Activated CD8-positive, alpha-beta T cell treated with anti-CD3 and anti-CD28 coated beads, Interleukin-2, amount 10 ng/mL, durations not matched to agents 7 days and 5 days (primary cell): ENCODE measurements at places on chromosomes 16 and 17. TPM values are rescaled to one million over a fixed set of nuclear protein-coding genes. Genes with fewer than 3 reads are reported as not detected.

DNA sequence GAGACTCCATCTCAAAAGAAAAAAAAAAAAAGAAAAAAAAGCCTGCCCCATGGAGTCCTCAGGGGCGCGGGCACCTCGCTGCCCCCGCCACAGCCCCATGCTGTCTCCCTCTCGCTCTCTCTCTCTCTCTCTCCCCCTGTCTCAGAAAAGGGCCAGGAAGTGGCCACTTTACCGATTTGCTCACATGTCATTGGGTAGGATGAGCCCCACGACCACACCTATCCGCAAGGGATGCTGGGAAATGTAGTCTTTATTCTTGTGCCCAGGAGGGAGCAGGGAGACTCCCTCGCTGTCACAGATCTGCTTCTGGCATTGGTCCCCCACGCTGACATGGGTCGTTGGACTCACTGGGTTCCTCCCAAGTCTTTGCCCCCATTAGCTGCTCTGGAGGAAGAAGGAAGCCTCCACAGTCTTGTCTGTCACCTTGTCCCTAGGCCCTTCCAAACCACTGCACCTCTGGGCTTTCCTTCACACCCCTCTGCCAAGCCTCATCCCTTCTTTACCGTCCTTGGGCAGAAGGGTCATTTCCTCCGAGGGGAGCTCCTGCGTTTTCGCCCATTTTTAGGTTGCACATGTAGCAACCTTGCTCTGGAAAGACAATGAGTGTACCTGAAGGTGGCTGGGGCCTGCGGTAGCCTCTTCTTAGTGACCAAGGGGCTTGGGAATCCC, 6.9 kb upstream of the GJD3 start:
- no peaks in the 10 kb centered on the region for H3K36me3 ChIP-seq
- DNase-seq = peak; percentile 63
- no peaks in the 10 kb centered on the region for H3K27me3 ChIP-seq
- H3K27ac ChIP-seq = peak overlapping the region; percentile 6
- no peak overlapping the region for H3K4me3 ChIP-seq
- H3K4me1 ChIP-seq = peaks cover 25% of the 10 kb centered on the region

- DNase-seq = no peak
- no peaks in the 10 kb centered on the region for H3K27me3 ChIP-seq
- peaks cover 2% of the 10 kb centered on the region for H3K4me1 ChIP-seq
- H3K4me3 ChIP-seq = no peak overlapping the region
Observed at GRCh38 chr17:29645515-29646051, 22.9 kb upstream of the CORO6 start.

GRCh38 chr17:79804856-79805696, 8.2 kb upstream of the CBX8 start:
- peak overlapping the region; percentile 63 for H3K4me3 ChIP-seq
- H3K4me1 ChIP-seq = peaks cover 52% of the 10 kb centered on the region
- DNase-seq = no peak
- peak overlapping the region; percentile 73 for H3K27ac ChIP-seq

- no peak for DNase-seq
- peaks cover 47% of the 10 kb centered on the region for H3K27me3 ChIP-seq
- peaks cover 36% of the 10 kb centered on the region for H3K4me1 ChIP-seq
- peak overlapping the region; percentile 42 for H3K4me3 ChIP-seq
- H3K36me3 ChIP-seq = peaks cover 6% of the 10 kb centered on the region
Observed at GRCh38 chr17:79842656-79843473, 3.6 kb upstream of the CBX4 start.

DNA sequence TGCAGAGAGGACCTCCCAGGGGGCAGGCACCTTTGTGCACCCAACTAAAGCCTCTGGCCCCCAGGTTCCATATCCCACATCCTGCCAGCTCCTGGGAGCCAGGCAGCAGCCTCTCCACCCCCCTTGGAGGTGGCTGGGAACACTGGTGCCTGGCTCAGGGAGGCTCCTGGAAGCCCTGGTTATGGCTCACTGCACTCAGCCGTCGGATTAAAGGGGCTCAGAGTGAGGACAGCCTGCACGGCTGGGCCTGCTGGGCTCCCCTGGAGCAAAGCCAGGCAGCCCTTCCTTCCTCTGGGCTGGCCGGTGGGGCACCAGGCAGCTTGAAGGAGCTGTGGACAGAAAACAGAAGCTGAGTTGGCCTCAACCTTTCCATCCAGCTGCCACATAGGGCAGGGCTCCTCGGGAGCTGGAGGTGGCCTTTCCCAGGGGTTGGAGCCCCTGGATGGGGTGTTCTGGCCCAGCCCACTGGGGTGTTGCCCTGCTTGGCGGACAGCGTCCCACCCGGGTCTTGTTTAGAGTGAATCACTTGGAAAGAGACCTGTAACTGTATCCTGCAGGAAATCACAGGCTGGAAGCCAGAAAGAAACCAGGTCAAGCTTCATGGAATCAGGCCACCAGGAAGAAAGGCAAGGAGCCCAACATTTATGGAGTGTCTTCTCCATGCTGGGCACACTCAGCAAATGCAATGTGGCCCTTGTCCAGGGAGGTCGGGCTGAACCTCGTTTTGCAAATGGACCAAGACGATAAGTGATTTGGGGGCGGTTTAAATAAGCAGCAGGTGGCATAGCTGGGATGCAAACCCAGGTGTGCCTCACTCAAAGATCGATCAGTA, 253.3 kb downstream of the SOX9 start:
- H3K4me3 ChIP-seq = no peak overlapping the region
- DNase-seq = no peak
- no peaks in the 10 kb centered on the region for H3K27me3 ChIP-seq
- H3K27ac ChIP-seq = no peak overlapping the region
- H3K36me3 ChIP-seq = no peaks in the 10 kb centered on the region
- no peaks in the 10 kb centered on the region for H3K4me1 ChIP-seq

DNA sequence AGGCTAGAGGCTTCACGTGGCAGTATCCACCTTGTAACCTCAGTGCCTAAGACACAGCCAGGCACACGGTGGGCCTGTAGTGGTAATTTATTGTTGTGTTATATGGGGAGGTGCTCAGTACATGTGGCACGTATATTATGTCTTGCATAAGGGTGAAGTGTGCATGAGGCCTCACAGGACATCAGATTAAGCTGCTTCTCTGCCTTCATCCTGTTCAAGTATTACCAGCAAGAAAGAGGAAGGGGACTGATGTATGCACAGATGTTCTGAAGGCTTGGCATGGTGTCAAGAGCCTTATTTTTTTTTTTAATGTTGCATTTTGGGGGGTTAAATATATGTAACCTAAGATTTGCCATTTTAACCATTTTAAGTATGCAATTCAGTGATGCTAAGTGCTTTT, 71.6 kb downstream of the ABCC1 start:
- H3K27ac ChIP-seq = no peak overlapping the region
- peaks cover 61% of the 10 kb centered on the region for H3K36me3 ChIP-seq
- DNase-seq = no peak
- no peaks in the 10 kb centered on the region for H3K27me3 ChIP-seq
- H3K4me1 ChIP-seq = peaks cover 32% of the 10 kb centered on the region
- H3K4me3 ChIP-seq = no peak overlapping the region

DNA sequence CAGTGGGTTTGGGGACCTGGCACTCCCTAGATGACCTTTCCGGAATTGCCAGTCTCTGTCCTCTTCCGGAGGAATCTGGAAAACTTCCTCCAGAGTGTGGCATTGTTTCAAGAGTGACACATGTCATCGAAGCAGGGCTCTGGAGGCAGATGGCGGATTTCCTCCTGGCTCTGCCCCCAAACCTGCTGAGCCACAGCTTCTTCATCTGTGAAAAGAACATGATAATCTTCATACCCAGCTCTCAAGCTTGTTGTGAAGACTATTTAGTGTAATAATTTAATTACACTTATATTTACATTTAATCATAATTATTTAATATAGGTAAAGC, 19.7 kb upstream of the TEX2 start:
- peaks cover 6% of the 10 kb centered on the region for H3K4me1 ChIP-seq
- no peak for DNase-seq
- no peak overlapping the region for H3K4me3 ChIP-seq
- no peaks in the 10 kb centered on the region for H3K27me3 ChIP-seq
- no peak overlapping the region for H3K27ac ChIP-seq
- no peaks in the 10 kb centered on the region for H3K36me3 ChIP-seq

DNA sequence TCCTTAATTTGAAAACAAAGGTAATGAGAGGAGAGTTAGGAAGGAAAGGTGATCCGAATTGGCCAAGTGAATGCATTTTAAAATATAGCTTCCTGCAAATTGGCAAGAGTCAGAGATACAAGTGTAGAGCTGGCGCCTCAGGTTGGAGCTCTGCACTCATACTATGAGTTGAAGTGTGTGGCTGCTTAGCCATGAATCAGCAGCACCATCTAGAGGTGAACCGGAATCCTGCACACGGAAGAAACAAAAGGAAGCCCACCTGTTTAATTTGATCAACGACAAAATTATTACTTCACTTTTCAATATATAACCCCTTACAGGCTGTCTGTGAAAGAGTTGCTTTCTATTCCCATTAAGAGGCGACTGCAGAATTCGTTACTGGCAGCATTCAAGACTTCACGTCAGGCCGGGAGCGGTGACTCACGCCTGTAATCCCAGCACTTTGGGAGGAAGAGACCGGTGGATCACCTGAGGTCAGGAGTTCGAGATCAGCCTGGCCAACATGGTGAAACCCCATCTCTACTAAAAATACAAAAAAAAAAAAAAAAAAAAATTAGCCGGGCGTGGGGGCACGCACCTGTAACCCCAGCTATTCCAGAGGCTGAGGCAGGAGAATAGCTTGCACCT, 1253.7 kb upstream of the CDH8 start:
- no peak overlapping the region for H3K4me3 ChIP-seq
- no peaks in the 10 kb centered on the region for H3K36me3 ChIP-seq
- no peak overlapping the region for H3K27ac ChIP-seq
- no peak for DNase-seq

DNA sequence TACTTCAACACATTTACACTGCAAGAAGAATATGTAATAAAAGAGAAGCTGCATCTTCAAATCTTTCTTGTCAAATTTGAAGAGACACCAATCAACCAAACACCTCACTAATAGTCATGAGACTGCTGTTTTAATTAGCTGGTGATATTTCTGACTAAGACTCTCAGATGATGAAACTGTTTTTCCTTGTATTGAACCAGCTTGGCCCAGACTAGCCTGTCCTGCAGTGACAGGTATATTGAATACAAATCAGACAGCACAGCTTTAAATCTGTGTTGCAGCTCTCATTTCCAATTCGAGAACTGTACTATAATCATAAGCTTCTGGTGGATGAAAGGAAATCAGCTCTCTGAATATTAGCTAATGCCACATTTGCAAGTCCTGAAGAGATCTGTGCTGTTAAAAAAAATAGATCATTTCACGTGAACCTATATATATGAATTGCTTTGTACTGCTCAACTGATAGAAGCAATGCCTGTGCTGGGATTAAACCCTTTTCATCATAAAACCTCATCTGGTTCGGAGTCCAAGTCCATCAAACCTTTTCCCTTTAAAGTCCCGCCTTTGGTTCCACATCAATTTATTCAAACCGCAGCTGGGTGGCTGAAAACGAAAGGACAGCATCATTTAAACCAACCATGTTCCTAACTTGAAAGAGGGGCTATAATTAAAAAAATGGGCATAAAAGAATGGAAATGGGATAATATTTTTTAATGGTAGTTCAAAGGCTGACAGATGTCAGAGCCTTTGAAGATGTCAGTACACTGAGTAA, 306.2 kb downstream of the CEP112 start:
- H3K4me1 ChIP-seq = no peaks in the 10 kb centered on the region
- H3K27me3 ChIP-seq = no peaks in the 10 kb centered on the region
- H3K36me3 ChIP-seq = no peaks in the 10 kb centered on the region
- no peak for DNase-seq
- H3K4me3 ChIP-seq = no peak overlapping the region

GRCh38 chr17:7204336-7204735, 15.3 kb downstream of the DLG4 start:
- peak overlapping the region; percentile 71 for H3K4me3 ChIP-seq
- H3K36me3 ChIP-seq = peaks cover 3% of the 10 kb centered on the region
- DNase-seq = no peak
- no peaks in the 10 kb centered on the region for H3K27me3 ChIP-seq

DNA sequence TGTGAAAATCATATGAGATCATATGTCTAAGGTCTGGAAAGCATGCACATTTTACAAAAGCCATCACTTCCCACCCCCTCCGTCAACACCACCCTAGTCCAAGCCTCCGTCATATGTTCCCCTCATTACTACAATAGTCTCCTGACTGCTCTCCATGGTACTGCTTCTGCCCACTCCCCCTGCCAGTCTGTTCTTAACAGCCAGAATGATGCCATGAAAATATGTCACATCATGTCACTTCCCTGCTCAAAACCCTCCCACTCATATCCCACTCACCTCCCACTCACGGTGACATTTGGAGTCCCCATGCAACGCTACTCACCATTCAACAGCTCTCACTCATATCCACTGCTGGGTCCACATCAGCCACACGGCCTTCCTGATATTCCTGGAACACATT, 432.3 kb downstream of the XYLT1 start:
- no peak overlapping the region for H3K27ac ChIP-seq
- H3K4me3 ChIP-seq = no peak overlapping the region

DNA sequence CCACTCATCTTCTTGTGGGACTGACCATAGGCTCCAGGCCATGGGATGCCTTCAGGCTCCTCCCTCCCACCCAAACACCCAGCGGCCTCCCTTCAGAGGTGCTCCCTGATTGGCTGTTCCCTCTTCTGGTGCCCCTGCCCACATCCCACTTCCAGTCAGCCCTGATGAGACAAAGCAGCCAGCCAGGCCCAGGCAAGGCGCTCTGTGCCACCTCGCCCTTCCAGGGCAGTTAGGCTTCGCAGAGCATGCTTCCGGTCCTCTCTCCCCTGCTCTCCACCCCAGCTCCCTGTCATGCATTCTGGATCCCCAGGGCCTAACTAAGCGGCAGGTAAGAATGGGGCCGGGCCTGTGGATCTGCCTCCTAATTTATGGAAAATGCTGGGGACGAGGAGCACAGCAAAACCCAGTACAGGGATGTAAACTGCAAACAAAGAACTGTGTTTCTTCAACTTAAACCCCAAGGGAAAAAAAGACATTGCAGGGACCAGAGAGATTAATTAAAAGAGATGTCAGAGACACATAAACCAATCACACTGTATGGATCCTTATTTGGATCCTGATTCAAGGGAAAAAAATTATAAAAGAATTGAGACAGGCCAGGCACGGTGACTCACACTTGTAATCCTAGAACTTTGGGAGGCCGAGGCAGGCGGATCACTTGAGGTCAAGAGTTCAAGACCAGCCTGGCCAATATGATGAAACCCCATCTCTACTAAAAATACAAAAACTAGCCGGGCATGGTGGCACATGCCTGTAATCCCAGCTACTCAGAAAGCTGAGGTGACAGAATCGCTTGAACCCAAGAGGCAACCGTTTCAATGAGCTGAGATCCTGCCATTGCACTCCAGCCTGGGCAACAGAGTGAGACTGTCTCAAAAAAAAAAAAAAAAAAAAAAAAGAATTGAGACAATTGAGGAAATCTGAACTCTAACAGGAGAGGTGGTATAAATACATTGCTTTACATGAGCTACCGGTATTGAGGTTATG, 26.0 kb downstream of the ZDHHC7 start:
- no peak overlapping the region for H3K4me3 ChIP-seq
- peak overlapping the region; percentile 49 for H3K27ac ChIP-seq
- H3K4me1 ChIP-seq = no peaks in the 10 kb centered on the region
- H3K36me3 ChIP-seq = peaks cover 42% of the 10 kb centered on the region
- no peaks in the 10 kb centered on the region for H3K27me3 ChIP-seq
- DNase-seq = no peak

The PABPN1L gene
- not detected for total RNA-seq

The TMEM114 gene
- total RNA-seq = not detected

The CHD9NB gene
- 0.26 TPM for total RNA-seq

The UTS2R gene
- total RNA-seq = not detected

The SLC6A2 gene
- total RNA-seq = not detected
